Germinal center (tissue), 1 donor: ENCODE measurements at places on chromosomes 3 and 15.

DNA sequence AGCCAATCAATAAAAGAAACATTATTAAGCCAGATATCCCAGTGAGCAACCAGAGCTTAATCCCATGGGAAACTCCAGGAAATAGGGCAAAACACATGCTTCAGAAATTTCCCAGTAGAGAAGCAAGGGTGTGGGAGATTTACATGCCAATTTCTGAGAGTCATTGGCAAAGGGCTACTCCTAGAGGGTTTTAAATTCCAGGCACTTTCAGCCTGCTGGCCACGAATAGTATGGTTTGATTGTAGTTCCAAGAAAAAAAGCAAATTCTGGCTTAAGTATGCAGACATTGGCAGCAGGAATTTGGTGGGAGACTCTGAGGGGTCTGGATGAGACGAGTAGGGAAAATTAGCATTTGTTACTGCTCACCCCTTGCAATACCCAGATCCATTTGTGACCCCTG is 402.1 kb upstream of the SUCLG2 start:
- no peak for DNase-seq

GRCh38 chr3:178671377-178671776 is 135.1 kb downstream of the KCNMB2 start:
- DNase-seq: no peak

DNA sequence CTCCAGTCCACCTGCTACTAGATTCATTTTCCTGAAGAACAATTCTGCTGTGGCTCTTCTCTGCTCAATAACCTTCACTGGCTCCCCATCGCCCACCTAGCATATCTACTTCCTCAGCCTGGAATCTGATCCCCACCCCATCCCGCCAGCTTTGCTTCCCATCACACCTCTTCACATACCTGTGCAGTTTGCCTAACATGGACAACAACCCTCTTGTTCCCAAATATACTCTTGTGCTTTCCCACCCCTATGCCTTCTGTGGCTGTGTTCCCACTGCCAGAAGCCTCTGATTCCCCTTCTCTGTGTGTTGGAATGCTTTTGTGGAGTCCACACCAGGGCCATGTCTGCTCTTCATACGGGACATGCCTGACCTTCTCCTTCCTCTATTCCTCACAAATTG is 29.5 kb downstream of the CMTM7 start:
- DNase-seq: no peak

DNA sequence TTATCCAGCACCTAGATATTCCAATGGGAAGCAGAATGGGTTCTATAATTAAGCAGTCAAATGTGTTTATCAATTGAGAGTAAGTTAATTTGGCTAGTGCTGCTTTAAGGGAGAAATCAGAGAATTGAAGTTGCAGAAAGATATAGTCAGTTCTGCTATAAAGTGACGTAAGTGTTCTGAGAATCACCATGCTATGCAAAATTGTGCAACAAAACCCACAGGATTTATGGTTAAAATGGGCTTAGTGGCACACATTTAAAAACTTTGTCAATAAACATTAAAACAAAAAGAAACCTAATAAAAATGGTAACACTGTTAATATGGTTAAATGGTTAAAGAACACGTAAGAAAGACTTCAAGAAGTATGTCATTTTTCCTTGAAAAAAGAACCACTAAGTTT is 74.5 kb downstream of the TMEM108 start:
- DNase-seq: no peak

GRCh38 chr3:195583831-195584542 is at the start of gene APOD:
TSS of gene APOD (minus strand) at chr3:195583940. CDS start at chr3:195579461, 4,479 bp downstream.
- no peak for DNase-seq

GRCh38 chr3:133872161-133872560 is 23.5 kb downstream of the RAB6B start:
- no peak for DNase-seq

- no peak for DNase-seq
These were observed 10.3 kb downstream of the MASP1 start for GRCh38 chr3:187281191-187281714.

DNA sequence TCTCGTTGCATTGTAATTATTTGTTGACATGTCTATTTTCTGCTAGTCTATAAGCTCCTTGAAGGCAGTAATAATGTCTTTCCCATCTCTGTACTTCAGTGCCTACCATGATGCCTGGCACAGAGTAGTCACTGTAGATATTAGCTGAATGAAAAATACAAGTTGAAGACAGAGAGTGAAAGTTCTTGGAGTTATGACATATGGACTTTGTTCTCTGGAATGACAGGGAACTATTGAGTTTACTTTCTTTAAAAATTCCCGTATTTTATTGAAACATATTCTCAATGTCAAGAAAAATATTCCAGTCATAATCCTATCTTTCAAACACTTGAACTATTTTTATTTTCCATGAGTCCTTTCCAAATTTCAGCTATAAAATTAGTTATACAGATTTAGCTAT is 3.0 kb downstream of the BLM start:
- DNase-seq: no peak

DNA sequence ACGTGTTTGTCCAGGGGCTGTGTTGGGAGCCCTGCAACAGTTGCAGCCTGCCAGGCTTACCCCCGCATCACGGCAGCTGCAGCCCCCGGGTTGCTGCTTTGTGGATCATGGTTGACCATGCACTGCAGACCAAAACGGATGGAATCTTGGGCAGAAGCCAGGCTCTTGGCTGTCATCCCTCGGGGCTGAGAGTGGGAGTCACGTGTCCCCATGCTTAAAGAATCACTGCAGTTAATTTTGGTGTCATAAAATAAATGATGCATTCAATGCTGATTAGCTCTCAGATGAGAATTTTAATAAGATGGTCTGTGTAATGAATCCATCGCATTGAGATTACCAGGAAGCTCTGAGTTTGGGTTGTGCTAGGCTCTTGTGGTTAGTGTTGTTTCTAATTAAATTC is 115.6 kb downstream of the CHDH start:
- no peak for DNase-seq

GRCh38 chr3:100437721-100438622 is 36.6 kb downstream of the LNP1 start:
- DNase-seq: no peak

- DNase-seq: no peak
These were observed 8.0 kb downstream of the TM6SF1 start for GRCh38 chr15:83115410-83115809.

DNA sequence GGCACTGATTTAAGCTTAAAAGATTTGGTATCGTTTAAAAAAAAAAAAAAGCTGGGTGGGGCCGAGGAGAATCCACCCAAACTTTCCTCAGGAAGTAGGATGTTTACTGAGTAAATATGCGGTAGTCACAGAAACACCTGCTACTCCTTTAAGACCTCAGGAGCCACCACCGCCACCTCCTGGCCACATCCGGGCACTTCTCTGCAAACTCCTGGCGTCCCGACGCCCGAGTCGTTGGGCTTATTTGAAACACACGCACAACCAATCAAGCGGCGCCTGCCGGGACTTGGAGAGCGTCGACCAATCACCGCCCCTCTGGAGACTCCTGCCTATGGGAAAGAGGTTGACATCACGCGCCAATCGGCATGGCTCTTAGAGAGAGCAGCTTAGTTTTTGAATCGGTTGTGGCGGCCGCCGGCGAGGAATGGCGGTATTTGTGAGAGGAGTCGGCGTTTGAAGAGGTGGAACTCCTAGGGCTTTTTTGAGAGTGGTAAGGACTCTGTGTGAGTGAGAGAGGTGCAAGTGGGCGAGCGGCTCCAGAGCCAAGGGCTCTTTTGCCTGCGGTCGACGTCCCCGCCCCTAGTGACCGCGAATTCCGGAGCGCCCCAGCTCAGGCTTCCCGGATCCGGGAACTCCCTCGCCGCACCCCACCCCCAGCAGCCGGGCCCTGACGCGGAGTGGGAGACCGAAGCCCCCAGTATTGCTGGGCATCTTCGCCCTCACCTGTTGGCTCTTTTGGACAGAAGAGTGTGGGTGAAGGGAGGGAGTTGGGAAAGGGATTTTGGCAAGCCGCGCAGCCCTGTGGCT is at the start of gene ECT2:
Gene ECT2, plus strand, starts transcription at position 359 of the 807 bp plus-strand sequence. CDS start 3,805 bp downstream, outside the sequence.
- DNase-seq: peak; percentile 98

DNA sequence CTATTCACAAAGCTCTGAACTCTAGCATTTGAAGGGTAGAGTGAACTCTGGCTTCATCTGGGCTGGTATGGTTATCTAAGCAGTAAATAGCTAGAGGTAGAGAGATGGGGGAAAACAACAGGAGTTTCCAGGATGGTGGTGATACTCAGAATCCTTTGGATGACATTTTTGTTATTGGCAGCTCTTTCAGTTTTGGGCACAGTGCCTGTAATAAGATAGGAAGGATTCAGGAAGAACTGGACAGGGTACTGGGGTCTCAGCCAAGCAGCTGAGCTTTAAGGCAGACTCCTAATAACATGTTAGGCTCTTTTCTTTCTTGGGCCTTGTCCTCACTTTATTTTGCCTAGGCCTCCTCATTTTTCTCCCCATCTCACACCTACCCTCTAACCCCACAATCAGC is 338.5 kb downstream of the CADM2 start:
- DNase-seq: no peak

DNA sequence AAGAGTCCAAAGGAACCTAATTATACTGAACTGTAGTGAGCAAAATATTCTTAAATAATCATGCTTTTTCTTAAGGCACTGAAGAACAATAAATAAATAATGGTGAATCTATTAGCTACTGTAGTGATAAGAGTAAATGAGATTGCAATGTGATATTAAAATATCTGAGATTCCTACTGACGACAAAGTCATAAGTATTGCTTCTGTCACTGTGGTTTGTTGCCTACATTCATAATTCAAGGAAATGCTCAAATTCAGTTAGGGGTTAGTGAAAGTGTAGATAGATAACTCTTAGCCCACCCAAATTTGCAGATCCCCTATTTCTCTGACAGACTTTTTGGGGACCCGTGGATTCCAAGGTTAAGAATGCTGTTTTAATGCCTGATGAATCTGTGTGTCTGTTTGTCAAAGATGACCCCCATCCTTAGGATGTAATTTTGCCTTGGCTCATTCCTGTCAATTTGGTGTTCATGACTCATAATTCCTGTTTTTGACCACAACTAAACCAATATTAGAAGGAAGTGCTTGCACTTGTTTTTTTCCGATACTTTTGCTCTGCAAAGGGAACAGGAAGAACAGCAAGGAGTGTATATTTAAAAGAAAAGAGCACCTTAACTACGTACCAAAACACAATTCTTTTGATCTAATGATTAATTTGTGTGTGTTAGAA is 86.7 kb downstream of the MAGI1 start:
- no peak for DNase-seq

DNA sequence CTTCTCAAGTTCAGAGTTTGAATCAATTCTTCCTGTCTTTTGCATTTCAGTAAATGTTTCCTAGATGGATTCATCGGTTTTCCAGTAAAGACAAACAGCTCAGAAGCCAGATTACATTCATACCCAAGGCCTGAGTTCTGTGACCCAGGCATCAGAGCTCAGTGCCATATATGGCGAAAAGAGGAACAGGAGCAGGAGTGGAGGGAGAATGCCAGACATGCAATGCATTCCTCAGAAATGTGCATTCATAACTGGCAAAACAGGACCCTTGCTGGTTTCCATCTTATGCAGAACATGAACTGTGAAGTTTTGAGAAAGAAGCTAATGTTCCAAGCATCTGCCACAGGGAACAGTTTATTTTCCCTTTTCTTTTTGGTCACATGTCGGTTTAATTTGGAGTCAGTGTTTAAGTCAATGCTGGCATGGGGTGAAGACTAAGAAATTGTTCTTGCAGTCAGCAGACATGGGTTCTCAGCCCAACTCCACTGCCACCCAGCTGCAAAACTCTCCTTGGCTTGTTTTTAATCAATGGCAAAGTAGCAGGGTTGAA is 116.5 kb downstream of the LPP start:
- DNase-seq: no peak

GRCh38 chr15:83283138-83283812 is 1.2 kb downstream of the BNC1 start:
- no peak for DNase-seq

- no peak for DNase-seq
These were observed 379.2 kb downstream of the LPP start for GRCh38 chr3:188533172-188533571.

DNA sequence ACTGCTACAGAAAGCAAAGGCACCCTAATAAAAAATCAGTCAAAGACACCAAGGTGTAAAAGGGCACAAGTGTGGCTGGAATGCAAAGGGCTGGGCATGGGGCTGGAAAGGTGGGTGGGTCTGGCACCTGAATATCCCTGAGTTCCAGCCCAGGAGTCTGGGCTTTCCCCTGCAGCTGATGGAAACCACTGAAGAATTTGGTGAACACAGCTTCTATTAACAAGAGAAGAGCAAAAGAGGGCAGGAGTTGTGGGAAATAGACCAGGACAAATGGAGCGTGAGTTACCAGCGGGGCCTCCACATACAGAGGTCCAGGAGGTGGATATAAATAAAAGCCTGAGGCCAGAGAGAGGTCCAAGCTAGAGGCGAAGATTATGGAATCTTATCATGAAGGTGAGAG is 45.1 kb upstream of the TPM1 start:
- DNase-seq: no peak

GRCh38 chr3:114528517-114528916 is 234.7 kb downstream of the TIGIT start:
- DNase-seq: no peak

DNA sequence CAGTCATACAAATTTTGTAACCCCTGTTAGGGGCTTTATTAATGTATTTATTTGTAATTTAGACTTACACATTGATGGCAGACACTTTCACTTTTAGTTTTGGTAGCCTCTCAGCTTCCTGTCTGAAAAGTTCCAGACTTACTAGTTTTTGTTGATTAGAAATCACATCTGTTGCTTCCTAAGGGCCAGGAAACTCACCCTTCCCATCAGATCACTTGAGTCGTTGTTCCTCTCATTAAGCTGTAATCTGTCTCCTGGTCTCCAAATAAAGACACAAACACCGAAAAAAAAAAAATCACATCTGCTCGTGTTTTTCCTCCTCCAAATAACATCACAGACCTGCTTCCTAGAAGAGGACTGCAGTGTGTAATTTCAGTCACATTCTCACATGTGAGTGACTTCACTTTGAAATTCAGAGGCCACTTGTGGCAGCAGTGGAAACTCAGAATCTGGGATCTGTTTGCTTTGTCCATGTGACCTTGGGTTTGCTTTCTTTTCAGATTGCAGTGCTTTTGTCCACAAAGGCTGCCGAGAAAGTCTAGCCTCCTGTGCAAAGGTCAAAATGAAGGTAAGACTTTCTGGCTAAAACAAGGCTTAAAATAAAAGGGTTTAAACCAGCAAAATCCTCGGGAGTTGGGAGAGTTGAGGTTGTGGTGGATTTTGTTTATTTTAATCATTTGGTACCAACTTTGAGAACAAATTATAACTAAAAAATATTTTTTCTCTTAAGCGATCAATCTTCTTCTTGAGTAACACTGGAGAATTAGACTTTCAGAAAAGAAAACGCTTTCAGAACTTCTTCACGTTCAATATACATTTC is 87.0 kb downstream of the KLHL25 start:
- DNase-seq: no peak
